Activated CD4-positive, alpha-beta T cell treated with anti-CD3 and anti-CD28 coated beads for 24 hours (primary cell): ENCODE measurements at places on chromosomes 1 and 21.

DNA sequence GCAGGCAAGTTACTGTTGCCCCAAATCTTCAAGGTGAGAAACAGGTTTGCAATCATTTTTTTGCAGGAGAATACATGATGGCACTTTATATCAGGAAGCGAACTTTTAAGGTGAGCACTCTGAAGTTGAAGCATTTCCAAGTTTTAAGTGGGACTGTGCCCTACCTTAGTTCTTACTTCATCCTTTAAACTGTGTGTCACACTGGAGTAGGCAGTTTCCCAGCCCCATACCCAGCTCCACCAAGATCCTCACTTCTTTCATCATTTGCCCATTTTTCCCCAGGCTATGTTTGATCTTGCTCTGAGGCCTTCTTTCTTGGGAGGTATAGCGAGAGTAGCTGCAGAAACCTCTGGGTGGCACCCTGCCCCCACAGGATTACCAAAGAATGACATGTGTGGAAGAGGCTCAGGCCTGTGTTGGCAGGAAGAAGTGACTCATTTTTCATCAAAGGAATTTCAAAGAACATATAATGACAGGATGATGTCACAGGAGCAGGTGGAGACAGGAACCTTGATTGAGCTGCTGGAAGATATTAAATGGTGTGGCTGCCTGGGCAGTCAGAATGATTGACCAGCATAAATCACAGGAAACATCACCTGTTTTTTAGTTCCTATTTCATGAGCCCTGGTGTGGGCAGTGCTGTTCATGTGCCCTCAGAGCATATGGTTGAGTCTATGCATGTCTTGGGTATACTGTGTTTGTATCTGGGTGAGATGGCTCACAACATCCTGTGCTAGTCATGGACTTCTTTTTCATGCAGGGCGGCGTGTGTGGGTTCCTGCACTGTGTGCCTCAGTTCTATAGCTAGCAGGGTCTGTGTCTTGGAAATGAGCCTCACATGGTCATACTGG, 20.8 kb upstream of the MACF1 start:
- DNase-seq, result peak; percentile 78

- no peak for DNase-seq
Measured at GRCh38 chr1:150429805-150430204, 57.4 kb upstream of the TARS2 start.

DNA sequence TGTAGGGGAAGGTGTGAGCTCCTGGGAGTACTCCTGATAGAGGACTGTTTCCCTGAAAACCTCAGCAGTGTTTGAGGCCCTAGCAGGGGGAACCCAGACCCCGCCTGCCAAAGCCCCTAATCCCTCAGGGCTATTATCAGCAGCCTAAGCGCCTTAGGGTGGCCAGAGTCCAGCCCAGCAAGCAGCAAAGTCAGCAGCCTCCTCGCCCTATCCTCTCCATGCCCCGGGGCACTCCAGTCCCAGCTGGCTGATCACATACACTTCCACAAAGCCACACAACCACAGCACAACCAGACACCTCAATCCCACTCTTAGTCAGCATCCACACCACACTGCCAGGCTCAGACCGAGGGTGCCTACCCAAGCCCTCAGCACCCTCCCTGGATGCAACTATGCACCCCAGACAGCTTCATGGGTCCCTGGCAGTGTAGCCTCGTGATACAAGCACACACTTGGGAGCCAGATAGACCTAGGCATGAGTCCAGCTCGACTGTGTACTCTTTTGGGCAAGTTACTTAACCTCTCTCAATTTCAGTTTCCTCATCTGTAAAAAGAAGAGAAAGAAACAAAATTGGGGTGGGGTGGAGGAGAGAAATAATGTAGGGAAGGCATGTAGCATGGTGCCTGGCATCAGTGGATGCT, 7.1 kb downstream of the IGSF9 start:
- DNase-seq, result no peak

DNA sequence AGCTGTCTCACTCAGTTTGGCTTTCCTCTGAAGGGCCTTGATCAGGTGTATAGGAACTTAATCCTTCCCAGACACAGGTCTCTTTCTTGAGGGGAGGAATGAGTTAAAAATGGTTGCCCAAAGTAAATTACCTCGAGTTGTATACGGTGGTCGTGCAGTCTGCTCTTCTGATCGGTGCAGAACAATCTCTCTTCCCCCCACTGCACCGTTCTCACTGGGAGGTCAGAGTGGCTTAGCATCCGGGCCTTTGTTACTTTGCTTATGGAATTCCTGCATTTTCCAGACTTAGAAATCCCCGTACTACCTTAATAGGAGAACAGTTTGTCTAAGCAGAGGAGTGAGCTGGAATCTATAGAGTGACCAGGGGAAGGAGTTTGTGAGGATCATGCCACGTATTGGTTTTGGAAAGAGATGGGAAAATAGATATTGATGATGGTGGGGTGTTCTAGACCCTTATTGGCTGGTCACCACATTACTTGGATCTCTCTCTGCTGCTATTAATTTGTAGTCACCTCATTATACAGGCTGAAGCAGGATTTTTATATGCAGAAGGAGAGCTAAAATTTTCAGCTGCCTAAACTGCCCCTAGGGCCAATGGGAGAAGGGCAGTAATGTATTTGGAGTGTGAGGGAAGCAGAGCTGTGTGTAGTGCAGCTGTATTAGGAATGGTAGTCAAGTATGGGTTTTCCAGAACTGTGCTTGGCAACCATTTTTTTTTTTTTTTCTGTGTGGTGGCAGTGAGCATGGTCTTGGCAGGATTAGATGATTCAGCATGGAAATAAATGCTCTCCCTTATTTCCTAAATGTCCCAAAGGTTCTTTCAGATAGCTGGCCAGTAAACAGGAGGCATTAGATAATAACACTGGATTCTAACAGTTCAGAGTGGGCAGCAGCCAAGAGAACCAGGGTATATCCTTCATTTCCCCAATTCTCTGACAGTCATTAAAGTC, 81.5 kb downstream of the NDUFS5 start:
- DNase-seq, result no peak

- DNase-seq, result no peak
Measured at GRCh38 chr1:74620242-74620641, 53.4 kb downstream of the ERICH3 start.

DNA sequence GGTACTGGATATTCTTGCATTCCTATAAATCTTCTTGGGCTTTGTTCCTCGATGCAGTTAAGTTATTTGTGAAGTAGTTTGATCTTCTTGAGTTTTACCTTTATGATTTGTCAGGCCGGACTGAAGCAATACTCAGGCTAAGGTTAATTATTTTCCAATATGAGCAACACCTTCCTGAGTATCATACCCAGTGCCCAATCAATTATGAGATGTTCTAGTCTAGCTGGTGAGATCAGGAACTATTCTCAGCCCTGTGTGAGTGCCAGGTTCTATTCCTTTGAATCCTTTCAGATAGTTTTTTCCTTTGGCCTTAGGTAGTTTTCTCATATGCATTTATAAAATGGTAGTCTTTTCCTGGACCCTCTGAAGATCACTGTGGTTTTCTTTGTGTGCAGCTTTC, 92.5 kb downstream of the SCMH1 start:
- DNase-seq, result no peak

GRCh38 chr1:30816211-30817076, 58.9 kb upstream of the LAPTM5 start:
- no peak for DNase-seq

DNA sequence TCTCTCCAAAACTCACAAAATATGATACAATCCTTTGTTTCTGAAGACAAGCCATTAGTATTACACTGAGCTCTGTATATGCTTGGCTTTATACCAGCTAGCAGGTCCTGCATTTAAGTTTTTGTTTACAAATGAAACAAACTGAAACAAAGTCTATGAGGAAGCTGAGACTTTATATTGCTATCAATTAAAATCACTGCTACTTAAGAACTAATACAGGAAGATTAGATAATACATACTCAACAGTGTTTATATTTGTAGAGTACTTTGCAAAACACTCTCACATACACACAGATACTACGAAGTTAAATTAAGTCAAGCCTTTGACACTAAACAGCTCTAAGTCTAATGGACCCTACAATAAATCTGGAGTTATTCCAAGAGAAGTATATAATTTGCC, 247.4 kb downstream of the CRB1 start:
- DNase-seq, result no peak

GRCh38 chr1:64001038-64001437, 202.4 kb upstream of the UBE2U start:
- no peak for DNase-seq

GRCh38 chr21:45108808-45109781, 34.7 kb downstream of the ADARB1 start:
- DNase-seq, result no peak

GRCh38 chr1:107141491-107142126, 770 bp downstream of the NTNG1 start:
- DNase-seq, result no peak

DNA sequence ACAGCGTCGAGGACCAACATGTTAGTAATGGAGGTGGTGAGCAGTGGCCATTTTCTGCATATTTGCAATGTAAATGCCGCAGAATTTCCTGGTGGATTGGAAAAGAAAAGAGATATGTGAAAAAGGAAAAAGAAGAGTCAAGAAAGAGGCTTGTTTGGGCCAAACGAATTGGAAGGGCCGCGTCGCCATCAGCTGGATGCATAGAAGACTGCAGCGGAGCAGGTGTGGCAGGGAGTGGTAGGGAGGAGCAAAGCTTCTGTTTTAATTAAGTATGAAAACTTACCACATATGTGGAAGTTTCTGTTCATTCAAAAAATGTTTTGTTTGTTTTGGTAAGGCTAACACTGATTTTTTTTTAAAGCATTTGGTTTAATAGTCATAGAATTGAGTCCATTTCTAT, 690.7 kb downstream of the NCAM2 start:
- DNase-seq, result no peak

DNA sequence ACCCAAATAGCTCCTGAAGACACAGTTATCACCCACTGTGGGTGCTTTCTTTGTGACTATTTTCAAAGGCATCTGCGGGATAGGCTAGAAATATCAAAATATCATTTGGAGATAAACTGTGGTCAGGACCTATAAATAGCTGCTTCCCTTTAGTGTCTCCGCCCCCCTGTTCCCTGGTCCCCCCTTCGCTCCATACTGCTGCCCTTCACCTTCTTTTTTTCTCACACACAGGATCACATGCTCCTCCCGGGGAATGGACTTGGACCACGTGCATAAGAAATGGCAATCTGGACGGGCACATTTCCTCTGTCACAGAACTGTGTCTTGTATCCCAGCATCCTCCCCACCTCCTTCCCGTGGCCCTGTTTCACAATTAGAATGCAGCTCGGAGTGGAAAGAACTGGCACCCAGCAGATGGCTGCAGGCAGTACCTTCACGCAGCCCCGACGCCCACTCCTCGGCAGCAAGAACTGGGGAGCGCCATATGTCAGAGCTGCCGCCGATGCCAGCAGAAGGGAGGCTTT, 68.8 kb upstream of the SSX2IP start:
- DNase-seq, result no peak

GRCh38 chr1:60448850-60449249, 375.3 kb upstream of the C1orf87 start:
- DNase-seq, result no peak

DNA sequence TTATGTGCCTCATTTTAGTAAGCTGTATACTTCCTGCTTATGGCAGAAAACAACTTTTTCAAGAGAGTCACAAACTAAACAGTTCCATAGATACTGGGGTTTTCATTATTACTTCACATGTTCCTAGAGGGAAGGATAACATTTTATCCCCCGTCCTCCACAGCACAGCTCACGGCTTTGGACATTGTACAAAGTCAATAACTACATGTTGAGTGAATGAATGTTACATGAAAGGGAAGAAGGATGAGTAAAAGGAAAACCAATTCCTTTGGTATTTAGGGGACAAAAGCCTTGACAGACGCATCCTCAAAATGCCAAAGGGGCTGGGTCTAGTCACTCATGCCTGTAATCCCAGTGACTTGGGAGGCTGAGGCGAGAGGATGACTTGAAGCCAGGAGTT, 14.8 kb downstream of the PI4KB start:
- no peak for DNase-seq

- no peak for DNase-seq
Measured at GRCh38 chr1:56550138-56550858, 29.1 kb downstream of the PLPP3 start.

GRCh38 chr1:226600254-226600653, 51.7 kb downstream of the STUM start:
- DNase-seq, result no peak

- DNase-seq, result peak; percentile 7
Measured at GRCh38 chr1:202237052-202237451, 43.5 kb downstream of the LGR6 start.

GRCh38 chr1:236185687-236186086, 43.3 kb downstream of the GPR137B start:
- no peak for DNase-seq

GRCh38 chr1:155250246-155250632, 5.0 kb downstream of the ENTREP3 start:
- no peak for DNase-seq
